ENCODE measurements at places on chromosomes 3 and 15.
A peak's percentile ranks its signal among the peaks of the same experiment; 100 is the strongest.

DNA sequence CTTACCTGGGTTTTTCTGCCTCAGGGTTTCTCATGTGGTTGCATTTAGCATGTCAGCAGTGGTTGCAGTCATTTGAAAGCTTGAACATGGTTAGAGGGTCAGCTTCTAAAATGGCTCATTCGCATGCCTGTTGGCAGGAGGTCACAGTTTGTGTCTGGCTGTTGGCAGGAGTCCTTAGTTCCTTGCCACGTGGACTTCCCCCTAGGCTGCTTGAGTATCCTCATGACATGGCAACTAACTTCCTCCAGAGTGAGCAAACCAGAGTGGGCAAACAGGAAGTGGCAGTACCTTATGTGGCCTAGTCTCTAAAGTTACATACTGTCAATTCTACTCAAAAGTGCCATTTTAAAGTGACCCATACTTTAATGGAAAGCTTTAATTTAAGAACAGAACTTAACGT, 3.4 kb upstream of the UNC13C start:
- DNase-seq, result no peak

GRCh38 chr3:119160361-119160760, 13.0 kb upstream of the UPK1B start:
- no peak for DNase-seq

DNA sequence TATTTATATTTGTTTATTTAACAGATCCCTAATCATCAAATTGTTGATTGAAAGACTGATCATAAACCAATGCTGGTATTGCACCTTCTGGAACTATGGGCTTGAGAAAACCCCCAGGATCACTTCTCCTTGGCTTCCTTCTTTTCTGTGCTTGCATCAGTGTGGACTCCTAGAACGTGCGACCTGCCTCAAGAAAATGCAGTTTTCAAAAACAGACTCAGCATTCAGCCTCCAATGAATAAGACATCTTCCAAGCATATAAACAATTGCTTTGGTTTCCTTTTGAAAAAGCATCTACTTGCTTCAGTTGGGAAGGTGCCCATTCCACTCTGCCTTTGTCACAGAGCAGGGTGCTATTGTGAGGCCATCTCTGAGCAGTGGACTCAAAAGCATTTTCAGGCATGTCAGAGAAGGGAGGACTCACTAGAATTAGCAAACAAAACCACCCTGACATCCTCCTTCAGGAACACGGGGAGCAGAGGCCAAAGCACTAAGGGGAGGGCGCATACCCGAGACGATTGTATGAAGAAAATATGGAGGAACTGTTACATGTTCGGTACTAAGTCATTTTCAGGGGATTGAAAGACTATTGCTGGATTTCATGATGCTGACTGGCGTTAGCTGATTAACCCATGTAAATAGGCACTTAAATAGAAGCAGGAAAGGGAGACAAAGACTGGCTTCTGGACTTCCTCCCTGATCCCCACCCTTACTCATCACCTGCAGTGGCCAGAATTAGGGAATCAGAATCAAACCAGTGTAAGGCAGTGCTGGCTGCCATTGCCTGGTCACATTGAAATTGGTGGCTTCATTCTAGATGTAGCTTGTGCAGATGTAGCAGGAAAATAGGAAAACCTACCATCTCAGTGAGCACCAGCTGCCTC, 14.7 kb downstream of the THBS1 start:
- no peak for DNase-seq

GRCh38 chr3:87488765-87489164, 212.4 kb upstream of the POU1F1 start:
- DNase-seq, result no peak

DNA sequence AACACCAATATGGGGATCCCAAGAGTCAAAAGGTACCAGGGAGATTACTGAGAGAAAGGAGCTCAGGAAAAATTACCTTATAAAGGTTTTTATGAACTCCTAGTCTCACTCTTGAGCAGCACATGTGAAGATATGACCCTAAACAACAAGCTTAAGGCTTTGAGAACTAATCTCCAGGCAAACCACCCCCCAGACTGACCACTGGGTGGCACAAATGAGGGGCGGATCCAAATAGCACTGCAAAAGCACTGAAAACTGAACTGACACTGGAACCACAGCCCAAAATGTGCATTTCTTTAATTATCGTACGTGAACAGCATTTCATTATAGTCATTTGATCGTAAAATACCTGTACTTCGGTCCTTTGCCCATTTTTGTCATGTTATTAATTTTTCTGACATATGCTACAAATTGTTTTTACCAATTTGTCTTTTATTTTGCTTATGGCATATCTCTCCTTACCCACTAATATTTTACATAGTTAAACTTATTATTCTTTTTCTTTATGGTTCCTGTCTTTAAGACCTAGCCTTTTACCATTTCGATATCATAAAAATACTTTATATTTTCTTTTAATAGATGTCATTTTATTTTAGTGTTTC, 31.5 kb upstream of the TFDP2 start:
- DNase-seq, result no peak

- no peak for DNase-seq
Measured at GRCh38 chr3:26104851-26105251, 315.0 kb downstream of the OXSM start.

DNA sequence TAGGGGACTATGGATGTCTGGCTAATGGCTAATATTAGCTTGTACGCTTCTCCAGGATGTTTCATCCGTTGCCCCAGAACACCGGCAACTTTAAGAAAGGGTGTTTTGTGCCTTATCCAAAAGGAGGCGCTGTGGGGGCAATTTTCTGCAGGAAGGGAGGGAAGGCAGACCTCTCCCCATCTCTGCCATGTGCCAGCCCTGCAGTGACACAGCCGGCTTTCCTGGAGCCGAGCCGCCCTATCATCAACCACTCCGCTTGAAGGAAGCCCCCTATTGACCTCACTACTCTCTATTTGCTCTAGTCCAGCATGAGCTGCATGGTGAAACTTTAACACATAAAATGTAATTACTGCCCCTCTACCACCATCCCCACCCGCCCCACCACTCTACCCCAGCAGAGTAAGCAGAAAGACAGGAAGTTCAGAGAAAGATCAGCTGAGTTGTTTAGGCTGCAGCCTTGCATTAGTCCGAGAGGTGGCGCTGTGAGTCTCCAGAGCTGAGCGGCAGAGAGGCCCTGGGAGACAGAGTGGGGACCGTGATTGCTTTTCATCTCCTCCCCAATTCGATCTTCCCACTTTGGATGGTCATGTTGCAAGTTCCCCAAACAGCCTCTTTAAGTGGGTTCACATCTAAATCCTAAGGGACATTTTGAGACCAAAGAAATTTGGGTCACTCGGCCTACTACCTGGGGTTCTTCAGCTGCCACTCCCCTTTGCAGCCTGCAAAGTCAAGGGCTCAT, 24.5 kb upstream of the RAD18 start:
- DNase-seq, result peak; percentile 16

DNA sequence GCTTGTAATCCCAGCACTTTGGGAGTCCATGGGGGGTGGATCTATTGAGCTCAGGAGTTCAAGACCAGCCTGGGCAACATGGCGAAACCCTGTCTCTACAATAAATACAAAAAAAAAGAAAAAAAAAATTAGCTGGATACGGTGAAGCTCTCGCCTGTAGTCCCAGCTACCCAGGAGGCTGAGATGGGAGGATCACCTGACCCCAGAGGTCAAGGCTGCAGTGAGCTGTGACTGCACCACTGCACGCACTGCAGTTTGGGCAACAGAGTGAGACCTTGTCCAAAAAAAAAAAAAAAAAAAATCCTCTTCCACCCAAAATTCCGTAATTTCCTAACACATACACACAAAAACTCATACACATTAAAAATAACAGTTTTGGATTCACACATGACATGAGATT, 2.2 kb downstream of the ANO10 start:
- DNase-seq, result no peak

DNA sequence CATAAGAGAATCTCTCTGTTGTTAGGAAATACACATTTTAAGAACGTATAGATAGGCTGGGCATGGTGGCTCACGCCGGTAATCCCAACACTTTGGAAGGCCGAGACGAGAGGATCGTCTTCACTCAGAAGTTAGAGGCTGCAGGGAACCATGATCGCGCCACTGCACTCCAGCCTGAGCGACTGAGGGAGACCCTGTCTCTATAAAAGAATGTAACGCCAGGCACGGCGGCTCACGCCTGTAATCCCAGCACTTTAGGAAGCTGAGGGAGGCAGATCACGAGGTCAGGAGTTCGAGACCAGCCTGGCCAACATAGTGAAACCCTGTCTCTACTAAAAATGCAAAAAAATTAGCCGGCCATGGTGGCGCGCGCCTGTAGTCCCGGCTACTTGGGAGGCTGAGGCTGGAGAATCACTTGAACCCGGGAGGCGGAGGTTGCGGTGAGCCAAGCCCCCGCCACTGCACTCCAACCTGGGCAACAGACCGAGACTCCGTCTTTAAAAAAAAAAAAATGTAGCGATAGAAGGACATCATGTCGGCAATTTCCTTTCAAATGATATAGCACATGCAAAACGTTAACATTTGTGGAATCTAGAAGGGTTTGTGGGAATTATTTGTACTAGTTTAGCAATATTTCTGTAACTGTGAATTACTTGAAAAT, 730 bp upstream of the RPL14 start:
- no peak for DNase-seq

Measured in stimulated activated CD8-positive, alpha-beta memory T cell treated with anti-CD3 and anti-CD28 coated beads, Interleukin-2, amount 100 ng/mL, for 1 hour (primary cell).